MCF 10A (cell line): ENCODE measurements at places on chromosomes 16 and 17. TPM values are rescaled to one million over a fixed set of nuclear protein-coding genes. Genes with fewer than 3 reads are reported as not detected.
A peak's percentile ranks its signal among the peaks of the same experiment; 100 is the strongest.

TMEM101 gene
- total RNA-seq: 25.6 and 26.1 TPM in 2 replicates

DNA sequence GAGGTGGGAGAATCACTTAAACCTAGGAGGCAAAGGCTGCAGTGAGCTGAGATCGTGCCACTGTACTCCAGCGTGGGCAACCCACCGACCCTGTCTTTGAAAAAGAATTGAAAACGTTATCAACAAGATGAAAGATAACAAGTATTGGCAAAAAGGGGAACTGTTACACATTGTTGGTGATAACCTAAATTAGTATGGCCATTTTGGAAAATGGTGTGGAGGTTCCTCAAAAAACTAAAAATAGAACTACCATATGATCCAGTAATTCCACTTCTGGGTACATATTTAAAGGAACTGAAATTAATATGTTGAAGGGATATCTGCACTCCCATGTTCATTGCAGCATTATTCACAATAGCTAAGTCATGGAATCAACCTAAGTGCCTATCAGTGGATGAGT lies 61.0 kb downstream of the ABHD15 start:
- no peak for DNase-seq

GRCh38 chr16:89565506-89566372 lies 5.3 kb downstream of the RPL13 start:
- DNase-seq: peak; percentile 75

DNA sequence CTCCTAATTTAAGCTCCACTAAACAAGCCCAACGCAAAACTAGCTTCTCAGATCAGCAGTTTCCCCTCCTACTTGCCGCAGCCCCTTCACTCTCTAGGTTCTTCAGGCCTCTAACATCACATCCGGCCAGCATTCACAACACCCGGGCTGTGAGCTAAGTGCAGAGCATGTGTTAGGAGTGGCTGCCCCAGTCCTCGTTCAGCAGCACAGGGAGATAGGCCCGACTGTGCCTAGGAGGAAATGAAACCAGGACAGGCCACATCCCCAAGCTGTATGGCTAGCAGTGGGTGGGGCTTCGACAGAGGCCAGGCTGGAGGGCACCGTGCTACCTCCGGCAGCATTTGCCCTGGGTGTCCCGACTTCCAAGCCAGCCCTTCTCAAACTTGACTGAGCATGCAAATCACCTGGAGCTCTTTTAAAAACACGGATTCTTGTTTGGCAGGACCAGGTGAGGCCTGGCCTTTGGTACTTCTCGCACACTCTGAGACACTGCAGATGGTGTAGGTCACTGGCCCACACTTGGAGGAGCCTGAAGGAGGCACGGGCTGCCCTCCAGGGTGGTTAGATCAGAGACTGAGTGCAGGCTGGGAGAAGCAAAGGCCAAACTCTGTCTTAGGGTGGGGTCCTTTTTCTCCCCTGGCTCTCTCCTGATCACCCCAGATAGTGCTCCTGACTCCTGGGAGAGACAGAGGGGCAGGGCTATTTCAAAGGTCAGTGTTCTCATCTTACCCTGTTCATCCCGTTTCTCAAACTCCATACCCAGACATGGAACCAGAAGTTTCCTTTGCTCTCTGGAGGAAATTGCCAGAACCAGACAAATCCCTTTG lies 202.0 kb downstream of the C16orf78 start:
- DNase-seq: no peak
